ENCODE measurements at places on chromosomes 3 and 15.

GRCh38 chr3:24843955-24844354 lies 349.3 kb upstream of the THRB start:
- no peak for DNase-seq

DNA sequence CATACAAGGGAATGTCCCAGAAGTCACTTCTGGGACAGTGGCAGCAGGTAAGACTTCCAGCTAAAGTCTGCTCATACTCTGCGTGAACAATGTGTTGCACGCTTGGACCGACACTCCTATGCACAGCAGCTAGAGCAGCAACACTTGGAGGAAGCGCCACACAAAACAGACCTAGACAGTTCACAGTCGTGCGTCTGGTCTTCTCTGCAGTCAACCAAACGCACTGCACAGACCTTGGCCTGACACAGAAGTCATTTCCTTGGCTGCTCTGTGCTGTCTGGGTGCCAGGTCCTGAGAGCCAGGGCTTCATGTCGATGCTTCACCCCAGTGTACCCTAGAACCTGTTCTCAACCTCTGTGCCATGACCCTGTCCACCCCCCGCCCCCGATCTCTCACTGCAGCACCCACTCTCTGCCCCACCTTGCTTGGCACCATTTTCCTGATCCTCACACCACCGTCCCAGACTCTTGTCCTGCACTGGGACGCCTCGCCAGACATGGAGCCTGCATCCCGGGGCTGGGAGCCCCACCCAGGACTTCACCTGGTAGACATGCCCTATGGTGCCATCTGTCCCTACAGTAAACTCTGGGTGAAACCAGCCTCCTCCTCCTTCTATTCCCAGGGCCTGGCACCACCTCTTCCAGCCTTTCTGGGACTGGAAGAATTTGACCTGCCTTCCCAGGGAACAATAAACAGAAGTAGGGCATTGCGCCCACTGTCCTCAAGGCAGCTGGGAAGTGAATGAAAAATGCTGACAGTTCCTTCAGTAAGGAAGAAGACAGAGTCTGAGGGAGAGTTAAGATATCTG lies 3.1 kb downstream of the ATP10A start:
- DNase-seq = peak; percentile 47

DNA sequence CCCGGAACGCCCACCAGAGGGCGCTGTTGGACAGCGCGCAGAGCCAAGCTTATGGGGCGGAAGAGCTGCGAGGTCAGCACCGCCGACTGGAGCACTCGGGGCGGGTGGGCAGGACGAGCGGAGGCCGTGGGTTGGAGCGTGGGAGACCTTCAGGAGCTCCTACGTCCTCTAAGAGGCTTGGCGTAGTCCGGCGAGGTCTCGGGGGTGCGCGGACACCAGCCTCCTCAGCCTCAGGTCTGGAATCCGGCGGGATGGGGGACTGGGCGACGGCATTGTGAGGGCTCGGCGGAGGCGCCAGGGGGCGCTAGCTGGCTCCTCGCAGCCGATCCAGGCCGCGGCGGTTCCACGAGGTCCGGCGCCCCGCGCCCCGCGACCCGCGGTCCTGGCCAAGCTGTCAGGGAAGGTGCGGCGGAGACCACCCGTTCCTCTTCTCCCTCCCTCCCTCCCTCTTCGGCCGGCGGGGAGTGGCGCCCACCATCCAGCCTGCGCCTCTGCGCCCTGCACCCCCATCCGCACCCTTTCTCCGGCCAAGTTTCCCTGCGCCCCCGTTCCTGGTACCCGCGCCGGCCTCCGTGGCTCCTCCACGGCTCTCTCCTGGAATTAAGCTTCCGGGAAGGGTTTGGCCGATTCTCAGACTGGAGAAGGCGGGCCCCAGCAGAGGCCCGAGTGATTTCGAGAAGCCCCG lies 24.3 kb upstream of the POLG start:
- peak; percentile 81 for DNase-seq

GRCh38 chr15:90178468-90179435 lies 22.4 kb upstream of the SEMA4B start:
- no peak for DNase-seq

GRCh38 chr15:70646169-70646568 lies 117.2 kb downstream of the UACA start:
- no peak for DNase-seq

GRCh38 chr3:39249453-39250115 lies 30.3 kb downstream of the CX3CR1 start:
- no peak for DNase-seq

GRCh38 chr3:177286034-177286433 lies 88.8 kb upstream of the TBL1XR1 start:
- DNase-seq = no peak

Measured in CD4-positive, alpha-beta T cell treated with Interleukin-1 beta for 1 hour (primary cell).